Activated CD4-positive, alpha-beta T cell treated with anti-CD3 and anti-CD28 coated beads, Interleukin-2, amount 10 ng/mL, durations not matched to agents 24 days and 14 days (primary cell): ENCODE measurements at places on chromosomes 16 and 17.

DNA sequence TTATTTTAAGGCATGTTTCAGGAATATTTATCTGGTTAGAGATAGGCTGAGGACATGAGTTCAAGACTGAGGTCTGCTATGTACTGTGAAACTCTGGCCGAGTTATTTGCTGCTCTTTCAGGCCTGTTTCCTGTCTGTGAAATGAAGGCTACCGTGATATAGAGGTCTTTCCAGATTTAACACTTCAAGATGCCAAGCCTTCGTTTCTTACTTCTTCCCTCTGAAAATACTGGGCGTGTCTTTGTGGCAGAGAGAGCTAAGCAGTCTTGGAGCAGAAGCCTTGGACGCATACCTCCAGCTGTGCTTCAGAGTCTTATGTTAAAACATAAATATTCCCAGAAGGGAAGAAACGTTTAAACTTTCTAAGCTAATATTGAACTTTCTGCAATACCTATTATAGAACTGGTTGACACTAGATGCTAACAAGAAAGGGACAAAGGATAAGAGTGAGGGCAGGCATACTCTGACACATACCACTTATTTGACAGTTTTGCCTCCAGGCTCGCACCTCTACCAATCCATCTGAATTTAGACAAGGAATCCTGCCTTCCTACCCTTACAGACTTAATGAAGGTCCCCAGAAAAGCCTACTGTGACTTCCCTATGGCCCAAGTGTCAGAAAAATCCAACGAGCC lies 17.5 kb downstream of the WIPI1 start:
- no peak for DNase-seq

DNA sequence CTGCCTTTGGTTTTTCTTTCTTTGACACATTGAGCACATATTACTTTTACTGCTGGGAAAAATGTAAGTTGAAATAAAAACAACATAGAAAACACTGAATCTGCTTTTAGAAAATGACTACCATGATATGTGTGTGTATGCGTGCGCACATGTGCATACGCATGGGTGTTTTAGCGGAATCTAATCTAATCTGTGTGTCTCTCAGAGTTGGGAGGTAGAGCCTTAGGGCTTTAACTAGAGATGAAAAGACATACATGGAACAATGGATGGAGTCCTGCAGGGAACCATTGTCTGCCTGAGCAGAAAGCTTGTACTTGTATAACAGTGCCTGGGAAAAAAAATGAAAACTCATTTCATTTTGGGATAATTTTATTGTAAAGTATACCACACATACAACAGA lies 12.4 kb downstream of the SLFN5 start:
- no peak for DNase-seq

DNA sequence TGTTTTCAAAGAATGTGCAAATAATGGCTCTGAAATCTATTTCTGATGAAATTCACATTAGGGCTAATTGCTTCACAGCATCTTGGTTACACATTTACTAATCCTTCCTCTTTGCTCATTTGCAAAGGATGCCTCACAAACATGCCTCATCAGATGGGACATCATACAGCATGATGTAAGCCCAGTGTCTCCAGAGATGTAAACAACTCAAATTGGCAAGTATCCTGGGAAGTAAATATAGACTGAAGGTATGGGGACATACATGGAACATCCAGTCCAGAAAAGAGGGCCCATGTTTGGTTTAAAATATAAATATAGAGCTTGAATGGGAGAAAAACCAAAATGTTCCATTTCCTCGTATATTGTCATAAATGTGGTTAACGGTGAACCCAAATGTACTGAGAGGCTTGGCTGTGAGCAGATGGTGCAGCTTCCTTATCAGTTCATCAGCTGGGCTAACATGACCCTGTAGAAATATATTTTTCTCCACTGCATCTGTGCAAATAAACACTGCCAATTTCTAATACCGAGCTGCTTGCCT lies 142.9 kb upstream of the NUDT7 start:
- no peak for DNase-seq

DNA sequence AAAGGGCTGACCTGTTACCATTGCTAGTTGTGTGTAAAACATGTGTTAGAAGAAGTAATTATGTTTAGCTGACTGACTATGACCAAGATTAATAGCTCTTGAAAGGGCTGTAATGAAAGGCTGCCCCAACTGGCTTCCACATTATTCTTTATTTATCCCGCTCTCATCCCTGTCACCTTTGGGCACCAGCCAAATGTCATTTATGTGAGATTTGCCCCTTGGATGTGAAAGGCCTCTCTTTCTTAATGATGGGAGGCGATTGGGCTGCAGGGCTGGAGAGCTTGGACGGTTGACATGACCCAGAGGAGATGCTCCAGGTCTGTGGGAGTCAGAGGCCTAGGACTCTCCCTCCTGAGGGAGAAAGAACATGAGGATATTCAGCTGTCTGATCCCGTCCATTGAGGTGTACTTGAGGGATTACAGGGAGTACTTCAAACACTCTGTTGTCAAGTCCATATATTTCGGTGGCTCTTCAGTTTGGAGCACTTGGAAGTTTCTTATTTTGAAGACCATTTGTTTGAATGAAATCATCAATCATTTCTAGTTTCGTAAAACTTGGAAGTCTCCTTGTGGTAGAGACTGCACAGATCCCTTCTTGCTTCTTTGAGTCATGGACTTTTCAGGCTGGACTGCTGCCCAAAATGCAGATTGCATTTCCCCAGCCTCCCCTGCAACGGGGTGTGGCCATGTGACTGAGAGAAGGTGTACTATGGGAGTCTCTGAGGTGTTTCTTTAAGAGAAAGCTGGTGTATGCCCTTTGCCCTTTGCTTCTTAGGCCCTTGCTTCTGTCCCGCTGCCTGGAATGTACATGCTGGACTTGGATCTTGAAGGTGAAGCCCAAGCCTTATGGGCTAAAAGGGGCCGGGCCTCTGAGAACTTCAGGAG lies 51.3 kb downstream of the FTO start:
- no peak for DNase-seq

- DNase-seq = no peak
Measured at GRCh38 chr17:17518014-17518413, 21.8 kb upstream of the RASD1 start.

DNA sequence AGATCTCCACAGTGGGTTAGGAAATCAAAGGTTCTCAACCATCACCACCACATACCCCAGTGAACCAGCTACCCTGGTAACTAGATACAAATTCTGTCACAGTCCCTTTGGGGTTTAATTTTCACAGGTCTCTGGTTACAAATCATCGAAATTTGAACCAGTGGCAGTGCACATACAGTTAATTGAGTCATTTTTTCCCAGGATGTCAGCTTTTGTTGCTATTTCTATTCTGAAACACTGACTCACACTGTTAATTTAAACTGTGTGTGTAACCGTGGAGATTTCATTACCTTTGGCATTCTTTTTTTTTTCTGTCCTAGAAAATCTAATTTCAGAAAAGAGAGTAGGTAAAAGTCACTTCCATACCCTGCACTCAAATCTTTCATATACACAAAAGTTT lies 511.5 kb downstream of the TOX3 start:
- DNase-seq = no peak

DNA sequence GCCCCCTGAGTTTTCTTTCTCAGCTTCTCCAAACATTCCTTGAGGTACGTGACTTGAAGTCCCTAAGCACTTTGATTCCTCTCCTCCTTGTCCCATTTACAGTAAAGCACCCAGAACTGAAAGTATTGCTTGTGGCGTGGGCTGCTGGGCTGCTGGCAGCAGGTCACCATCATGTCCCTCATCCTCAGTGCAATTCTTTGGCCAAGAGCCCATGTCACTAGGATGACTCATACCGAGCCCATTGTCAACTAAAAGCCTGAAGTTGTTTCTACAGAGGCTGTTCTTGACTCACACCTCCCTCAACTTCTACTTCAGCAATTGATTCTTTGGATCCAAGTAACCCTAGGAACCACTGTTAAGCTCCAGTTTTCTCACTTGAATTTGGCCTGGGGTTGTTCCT lies 54.3 kb downstream of the KPNA2 start:
- DNase-seq = peak; percentile 63

- DNase-seq = no peak
Measured at GRCh38 chr17:79812353-79813258, 15.7 kb upstream of the CBX8 start.

DNA sequence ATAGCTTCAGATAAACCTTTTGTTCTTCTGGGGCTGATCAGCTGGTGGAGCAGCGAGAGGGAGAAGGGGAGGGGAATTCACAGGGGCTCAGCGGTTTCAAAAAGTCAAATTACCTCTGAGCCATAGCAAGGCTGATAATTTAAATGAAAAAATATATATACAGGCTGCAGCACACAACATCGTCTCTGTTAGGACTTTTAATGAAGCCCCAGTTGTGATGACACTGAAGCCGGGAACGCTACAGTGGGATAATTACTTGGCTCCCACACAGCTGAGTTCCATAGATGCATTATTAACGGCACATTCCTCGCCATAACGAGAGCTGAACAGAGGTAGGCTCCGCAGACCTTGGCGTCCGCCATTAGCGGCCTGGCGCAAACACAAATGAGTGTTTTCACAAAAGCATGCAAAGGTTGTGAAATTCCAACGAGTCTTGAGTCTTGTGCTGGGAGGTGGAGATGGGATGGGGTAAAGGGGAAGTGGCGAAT lies 216.0 kb downstream of the C16orf78 start:
- no peak for DNase-seq

- no peak for DNase-seq
Measured at GRCh38 chr17:7557147-7557764, 1.3 kb upstream of the TNFSF13 start.

DNA sequence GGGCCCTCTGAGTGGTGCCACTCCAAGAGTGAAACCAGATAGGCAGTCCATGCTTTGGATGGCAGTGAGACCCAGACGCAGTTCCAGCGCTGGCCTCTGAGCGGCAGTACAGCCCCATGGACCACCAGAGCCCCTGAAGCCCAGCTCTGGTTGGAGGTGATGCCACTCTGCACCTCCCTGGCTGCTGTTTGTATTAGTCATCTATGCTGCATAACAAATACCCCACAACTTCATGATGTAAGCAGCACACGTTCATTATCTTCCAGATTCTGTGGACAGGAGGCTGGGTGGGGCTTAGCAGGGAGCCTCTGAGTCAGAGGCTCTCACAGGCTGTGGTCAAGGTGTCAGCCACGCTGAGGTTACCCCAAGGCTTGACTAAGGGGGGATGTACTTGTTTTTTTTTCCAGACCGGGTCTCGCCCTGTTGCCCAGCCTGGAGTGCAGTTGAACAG lies 5.1 kb upstream of the NME4 start:
- DNase-seq = peak; percentile 90

- DNase-seq = no peak
Measured at GRCh38 chr17:28178800-28179199, 136.3 kb downstream of the NLK start.

GRCh38 chr17:14211246-14211645 lies 25.4 kb downstream of the CDRT15 start:
- no peak for DNase-seq

DNA sequence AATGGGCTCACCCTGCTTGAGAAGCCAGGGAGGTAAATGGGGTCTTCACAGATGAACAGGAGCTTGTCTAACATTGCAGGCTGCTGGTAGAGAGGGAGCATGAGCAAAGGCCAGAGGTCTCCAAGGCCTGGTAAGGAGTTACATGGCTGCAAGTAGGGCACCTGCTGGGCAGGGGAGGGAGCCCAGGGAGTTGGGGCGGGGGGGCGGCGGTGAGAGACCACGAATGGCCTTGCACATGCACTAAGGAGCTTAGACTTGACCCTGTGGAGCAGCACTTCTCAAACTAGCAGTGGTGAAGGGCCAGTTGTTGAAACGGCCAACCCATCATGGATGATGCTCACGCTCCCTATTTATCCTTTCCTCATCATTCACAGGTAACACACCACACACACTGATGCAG lies 38.4 kb downstream of the ERN1 start:
- DNase-seq = no peak

- DNase-seq = peak; percentile 86
Measured at GRCh38 chr17:79803997-79804855, 7.3 kb upstream of the CBX8 start.

GRCh38 chr17:13321951-13322701 lies 279.6 kb downstream of the HS3ST3A1 start:
- DNase-seq = no peak

DNA sequence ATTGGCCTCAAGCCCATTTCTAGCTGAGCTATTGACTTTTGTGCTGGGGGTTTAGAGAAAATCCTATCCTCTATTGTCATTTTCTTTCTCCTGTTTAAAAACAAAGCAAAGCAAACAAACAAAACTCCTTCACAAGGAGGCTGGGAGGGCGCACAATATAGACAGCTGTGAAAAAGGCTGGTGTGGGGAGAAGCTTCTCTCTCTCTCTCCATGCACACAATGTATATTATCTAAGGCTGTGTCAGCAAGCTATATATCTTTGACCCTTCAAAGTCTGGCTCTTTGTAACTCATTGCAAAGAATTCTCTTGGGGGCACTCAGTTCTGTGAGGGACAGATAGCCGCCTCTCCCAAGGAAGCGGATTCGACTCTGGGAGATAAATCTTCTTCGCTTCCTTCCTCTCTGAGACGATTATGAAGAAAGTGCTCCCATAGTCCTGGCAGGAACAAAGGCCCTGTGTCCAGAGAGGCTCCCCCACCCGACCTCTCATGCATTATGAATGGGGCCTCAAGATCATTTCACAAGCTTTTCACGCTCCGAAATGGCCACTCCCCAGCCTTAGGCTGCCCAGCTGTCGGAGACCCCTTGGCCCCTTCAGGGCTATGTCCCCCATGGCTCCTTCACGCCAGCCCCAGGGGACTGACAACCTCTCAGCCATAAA lies 33.2 kb upstream of the MEAK7 start:
- DNase-seq = no peak

- no peak for DNase-seq
Measured at GRCh38 chr16:66199189-66199588, 167.3 kb upstream of the CDH5 start.

- DNase-seq = peak; percentile 2
Measured at GRCh38 chr17:40809721-40810421, 10.1 kb upstream of the KRT28 start.

GRCh38 chr16:30660424-30661261 lies 2.4 kb downstream of the FBRS start:
- DNase-seq = peak; percentile 93

GRCh38 chr17:50443505-50443974 lies 17.5 kb downstream of the ACSF2 start:
- no peak for DNase-seq

GRCh38 chr16:89410794-89411309 lies 79.5 kb downstream of the ANKRD11 start:
- DNase-seq = peak; percentile 71

DNA sequence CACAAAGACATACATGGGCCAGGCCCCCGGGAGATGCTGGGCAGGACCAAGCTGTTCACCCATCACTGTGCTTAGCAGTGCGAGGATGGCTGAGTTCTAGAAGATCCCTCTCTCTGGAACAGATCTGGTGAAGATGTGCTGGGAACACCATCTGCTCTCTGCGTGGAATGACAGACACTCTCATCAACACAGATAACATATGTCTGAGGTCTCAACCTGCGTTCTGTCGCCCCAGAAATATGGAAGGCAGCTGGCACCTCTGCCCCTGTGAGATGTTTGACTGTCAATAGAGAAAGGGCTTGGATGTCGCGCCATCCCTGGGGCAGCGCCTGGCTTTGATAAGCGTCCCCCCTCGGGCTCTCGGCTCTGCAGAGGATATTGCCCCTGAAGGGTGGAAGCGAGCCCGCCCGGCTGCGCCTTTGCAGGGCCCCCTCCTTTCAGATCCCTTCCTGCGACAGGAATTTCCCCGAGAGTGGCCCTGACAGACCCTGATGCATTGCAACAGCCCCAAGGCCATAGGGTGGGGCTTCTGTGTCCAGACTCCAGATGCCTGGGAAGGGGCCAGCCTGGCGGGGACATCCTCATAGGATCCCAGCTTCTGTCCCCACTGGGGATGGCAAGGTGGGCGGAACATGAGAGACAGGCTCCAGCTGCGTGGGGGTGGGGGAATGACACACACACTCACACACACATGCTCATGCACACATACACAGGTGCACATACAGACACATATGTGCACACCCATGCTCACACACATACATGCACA lies 86.9 kb upstream of the ZNF469 start:
- no peak for DNase-seq
